ENCODE measurements at places on chromosomes 3 and 15.

DNA sequence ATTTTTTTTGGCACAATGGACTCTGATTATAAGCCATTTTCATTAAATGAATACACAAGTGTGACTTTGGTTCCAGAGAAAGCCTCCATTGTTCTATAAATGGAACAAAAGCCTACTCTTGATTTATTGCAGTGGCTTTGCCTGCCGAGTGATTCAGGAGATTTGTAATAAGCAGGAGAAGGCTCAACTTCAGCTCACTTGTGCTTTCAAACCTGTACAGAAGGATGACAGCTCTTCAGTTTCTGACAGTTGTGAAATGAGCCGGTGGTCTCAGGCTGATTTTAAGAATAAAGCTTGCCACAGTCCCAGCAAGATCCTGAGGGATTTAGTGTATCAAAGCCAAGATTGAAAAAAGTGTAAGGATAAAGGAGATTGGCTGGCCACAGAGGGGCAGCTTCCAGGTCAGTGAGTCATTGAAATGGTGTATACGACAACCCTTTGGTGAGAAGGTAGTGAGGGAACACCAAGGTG, 438.8 kb upstream of the TGFBR2 start:
- DNase-seq: peak; percentile 4

DNA sequence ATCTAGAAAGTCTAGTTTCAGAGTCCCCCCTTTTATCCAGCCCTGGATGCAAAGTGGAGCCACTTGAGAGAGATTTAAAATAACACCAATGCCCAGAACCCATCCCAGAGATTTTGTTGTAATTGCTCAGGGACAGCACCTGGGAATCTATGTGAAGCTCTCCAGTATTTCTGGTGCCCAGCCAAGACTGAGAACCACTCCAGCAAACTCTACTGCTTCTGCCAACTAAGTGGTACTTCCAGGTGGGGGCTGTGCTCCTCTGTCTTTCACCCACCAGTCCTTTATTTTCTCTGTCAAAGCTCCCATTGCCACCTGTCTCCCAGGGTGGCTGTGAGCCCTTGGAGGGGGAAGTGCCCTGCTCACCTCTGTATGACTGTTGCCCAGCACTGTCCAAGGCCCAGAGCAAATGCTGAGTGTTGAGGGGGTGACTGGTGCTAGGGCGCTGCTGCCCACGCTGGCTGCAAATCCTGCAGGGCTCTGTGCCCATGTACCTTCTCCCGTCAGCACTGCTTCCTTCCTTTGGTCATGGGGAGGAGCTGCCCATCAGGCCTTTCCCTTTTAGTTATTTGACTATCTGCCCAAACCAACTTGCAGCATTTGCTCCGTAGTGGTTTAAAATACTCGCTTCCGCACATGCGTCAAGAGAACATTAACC, 9.4 kb downstream of the CLSTN2 start:
- no peak for DNase-seq

GRCh38 chr3:194364652-194365434, 4.7 kb downstream of the LRRC15 start:
- peak; percentile 87 for DNase-seq

DNA sequence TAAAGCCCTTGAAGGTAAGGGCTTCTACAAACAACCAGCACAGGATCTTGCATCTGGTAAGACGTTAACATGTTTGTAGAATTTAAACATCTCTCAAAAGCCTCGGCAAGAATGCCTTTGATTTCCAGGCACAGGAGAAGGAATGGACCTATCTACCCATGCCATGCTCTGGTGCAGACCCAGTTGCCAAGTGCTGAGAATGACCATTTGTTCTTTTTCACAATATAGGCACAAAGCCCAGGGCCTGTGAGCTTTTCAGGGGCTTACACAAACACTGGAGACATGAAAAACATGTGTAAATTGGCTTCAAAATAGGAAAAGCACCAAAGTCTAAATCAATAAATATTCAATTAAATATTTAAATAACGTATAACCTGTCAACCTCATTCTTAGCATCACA, 266.9 kb upstream of the TTC14 start:
- DNase-seq: no peak

DNA sequence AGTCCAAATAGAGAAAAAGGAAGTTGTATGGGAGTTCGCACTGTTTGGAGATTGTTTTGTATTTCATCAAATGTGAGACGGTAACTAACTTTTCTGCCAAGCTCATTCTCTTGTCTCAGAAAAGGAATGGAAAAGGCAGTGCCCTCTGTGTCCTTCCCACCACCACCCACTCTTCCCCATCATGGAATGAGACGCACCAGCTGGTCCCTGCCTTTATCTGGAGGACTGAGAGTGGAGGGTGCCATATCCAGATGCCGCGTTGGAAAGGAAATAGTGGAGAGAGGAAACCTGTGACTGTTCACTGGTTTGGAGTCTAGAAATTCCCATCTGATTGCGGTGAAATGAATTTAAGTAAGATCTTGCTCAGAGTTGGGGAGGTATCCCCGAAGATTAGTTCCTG, 3.7 kb upstream of the CCK start:
- DNase-seq: no peak

DNA sequence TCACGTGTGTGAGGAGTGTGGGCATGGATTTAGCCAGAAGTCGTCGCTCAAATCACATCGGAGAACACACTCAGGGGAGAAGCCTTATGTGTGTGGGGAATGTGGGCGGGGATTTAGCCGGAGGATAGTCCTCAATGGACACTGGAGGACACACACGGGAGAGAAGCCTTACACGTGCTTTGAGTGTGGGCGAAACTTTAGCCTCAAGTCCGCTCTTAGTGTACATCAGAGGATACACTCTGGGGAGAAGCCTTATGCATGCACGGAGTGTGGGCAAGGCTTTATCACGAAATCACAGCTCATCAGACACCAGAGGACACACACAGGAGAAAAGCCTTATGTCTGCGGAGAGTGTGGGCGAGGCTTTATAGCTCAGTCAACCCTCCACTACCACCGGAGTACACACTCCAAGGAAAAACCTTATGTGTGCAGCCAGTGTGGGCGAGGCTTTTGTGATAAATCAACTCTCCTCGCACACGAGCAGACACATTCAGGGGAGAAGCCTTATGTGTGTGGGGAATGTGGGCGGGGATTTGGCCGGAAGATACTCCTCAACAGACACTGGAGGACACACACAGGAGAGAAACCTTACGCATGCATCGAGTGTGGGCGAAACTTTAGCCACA, 28.1 kb downstream of the ZNF589 start:
- no peak for DNase-seq

DNA sequence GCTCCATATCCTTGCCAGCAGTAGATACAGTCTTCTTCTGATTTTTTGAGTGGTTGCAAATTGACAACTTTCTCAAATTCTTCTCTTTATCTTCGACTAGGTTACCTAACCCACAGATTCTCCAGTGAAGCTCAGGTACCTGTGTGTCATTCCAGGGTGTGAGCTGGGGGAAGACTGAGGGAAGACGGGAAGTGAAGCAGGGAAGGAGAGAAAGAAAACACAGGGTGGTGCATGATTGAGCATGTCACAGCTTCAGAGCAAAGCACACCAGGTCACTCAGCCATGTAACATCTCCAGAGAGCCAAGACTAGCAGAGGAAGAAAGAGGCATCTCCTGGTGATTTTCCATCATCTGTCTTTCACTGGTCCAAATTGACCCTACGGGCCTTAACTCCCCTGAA, 67.2 kb downstream of the LSM3 start:
- DNase-seq: no peak

GRCh38 chr3:183777016-183777618, 48.3 kb downstream of the MAP6D1 start:
- no peak for DNase-seq

DNA sequence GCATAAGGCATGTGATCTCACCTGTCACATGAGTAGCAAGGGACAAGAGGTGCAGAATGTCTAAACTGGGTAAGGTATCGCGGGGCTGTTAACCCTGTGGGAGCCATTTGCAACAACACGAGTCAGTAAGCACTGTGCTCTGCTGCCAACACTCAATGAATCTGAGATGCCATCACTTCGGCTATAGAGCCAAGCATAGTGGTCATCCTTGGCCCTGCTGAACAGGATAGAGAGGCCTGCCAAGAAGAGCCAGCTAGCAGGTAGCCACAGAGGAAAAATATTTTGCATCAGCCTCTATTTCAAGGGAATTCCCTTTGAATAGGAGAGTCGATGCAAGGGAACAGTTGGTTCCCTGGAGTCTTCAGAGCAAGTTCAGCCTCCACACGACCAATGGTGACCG, 137.8 kb downstream of the NTRK3 start:
- no peak for DNase-seq

DNA sequence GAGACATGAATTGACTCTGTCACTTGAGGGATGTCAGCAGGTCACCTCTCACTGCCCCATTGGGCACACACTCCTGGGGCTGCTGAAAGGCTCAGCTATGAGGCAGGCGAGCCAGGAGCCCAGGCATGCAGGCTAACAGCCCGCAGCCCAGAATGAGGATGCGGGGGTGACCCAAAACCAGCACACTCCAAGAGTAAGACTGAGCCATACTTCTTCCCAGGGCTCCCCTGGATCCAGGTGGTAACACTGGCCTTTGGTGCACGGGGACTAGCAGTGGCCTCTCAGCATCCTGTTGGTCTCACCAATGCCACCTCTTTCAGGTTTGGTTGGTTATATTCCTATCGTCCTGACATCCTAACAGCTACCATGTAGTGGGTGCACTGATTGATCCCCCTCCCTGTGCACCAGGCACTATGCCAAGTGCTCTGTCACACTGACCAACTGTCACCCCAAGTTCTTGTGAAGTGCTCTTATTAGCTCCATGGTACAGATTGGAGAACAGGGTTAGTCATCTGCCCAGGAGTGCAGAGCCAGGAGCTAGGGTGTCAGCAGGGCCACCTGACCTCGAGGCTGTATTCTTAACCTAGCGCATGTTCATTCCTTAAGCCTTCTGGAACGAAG, 24.8 kb upstream of the SPTBN5 start:
- DNase-seq: no peak

DNA sequence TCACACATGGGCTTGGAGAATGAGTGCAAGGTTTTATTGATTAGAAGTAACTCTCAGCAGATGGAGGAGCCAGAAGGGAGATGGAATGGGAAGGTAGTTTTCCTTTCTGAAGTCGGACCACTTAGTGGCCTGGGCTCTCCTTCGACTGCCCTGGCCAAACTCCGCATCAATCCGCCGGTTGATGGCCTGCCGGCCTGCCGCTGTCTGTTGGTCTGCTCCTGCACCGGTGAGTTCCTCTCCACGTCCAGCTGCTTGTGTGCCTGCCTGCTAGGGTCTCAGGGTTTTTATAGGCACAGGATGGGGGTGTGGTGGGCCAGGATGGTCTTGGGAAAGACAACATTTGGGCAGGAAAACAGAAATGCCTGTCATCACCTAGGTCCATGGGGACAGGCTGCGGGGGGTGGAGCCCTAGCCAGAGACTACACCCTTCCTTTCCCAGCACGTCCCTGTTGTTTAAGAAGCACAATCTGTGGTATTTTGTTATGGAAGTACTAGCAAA, 837.0 kb downstream of the PDCD6IP start:
- no peak for DNase-seq

DNA sequence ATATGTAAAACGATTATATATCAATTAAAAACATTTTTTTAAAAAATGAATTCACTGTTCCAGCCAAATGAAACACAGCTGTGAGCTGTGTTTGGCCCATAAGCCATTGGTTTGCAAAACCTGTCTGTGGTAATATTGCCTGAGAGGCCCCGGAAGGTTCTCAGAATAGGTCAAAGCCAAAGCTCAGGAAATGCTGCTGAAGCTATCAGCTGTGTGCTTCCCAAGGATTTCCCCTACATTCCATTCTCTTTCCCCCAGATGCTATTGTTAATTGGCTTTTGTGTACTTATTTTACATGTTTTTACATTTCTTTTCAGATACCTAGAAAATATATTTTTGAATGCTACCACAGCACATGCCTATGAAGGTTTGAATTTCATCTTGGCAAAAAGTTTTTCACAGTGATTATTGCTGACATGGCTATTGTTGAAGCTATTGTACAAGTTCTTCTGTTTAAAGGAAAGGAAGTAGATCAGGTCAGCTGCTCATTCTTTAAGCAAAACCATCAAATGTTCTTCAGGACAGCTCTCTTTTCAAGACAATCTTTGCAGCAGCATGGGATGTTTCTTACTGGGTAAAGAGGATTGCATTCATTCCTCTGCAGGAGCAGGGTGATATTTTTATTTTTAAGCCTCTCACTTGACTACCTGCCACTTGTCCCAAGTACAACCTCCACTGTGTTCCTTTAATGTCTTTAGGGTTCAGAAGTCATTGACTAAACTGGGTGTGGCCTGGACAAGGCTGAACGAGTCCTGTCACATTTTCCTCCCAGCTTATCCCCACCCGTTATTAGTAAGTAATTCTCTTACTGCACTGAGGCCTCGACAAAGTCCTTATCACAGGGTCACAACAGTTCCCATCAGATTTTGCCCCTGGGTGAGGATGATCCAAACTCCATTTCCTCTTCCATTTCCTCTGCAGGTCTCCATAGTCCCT, 26.3 kb upstream of the BNC1 start:
- DNase-seq: no peak

- no peak for DNase-seq
These were observed 101.6 kb downstream of the CBLB start for GRCh38 chr3:105767216-105767615.

- DNase-seq: no peak
These were observed 189.4 kb downstream of the TJP1 start for GRCh38 chr15:29632671-29633406.

- DNase-seq: no peak
These were observed 76.0 kb upstream of the HACD2 start for GRCh38 chr3:123660900-123661299.

DNA sequence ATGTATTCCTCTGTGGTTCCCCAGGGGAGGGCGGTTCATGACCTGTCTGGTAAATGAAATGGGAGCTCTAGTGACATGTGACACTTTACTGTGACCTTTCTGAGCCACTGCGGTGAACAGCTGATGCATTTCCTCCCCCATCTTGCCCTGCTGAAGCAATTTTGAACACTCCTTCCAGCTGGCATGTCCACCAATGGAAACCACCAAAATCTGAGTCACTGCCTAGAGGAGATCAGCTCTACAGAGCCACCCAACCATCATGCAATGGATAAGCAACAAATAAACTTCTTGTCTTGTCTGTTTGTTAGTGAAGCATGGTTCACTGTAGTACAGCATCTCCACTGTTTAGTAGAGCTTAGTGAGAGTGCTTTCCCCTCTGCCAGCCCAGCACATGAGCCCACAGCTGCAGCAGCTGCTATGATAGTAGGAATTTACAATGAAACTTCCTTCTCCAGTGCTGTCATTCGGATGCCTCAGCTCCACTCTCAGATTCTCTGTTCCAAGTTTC, 479.4 kb downstream of the NTRK3 start:
- no peak for DNase-seq

Data from NCI-H345 (cell line).